ENCODE measurements at places on chromosomes 7 and 10.

DNA sequence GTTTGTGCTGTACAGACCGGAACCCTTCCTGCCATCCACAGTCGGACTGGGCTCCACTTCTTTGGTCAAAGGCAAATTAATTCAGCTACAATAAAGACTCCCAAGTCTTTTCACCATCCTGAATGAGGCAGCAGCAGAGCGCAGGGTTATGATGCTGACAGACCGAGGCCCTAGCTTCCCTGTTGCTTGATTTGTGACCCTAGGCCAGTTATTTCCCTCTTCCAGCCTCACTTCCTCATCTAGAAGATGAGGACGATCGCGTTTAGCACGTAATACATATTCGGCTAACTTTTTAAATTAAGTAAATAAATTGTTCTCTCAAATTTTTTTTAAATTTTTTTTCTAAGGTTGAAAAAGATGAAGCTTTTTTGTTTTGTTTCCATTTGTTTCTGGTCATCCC, 18.1 kb downstream of the ADRB1 start:
- DNase-seq: no peak

GRCh38 chr7:152754075-152754730, 5.3 kb upstream of the ACTR3B start:
- DNase-seq: no peak

DNA sequence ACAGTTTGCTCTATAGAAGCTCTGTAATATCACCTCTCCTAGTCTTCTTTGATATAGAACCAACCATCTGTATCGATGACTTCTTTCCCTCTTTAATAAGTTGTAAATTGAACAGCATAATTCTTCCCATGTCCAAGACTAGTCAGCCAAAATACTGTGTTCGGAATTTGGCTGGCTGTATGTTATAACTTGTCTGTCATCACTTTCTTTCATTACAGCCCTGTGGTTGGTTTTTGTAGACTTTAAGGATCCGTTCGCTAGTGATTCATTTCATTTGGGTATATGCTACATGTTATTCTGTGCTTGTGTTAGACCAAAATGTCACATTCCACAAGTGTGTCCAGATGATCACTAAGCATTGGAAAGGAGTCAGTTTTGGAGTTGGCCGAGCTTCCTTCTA, 155.4 kb upstream of the ITGB1 start:
- no peak for DNase-seq

- no peak for DNase-seq
These were observed 205.4 kb downstream of the DNAJC1 start for GRCh38 chr10:21797984-21798765.

GRCh38 chr10:102782673-102783551, 39.2 kb downstream of the WBP1L start:
- no peak for DNase-seq

DNA sequence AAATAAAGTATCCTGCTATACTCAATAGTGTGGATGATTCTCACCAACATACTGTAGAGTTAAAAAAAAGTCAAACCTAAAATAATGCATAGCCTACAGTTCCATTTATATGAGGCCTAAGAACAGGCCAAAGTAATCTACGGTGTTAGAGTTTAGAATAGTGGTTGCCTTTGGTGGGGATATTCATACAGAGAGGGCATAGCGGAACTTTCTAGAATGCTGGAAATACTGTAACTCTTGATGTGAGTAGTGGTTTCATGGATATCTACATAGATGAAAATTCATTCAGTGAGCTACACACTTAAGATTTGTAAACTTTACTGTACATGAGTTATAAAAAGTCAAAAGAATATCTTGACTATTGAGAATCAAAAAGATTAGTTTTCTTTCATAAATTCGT, 349.9 kb upstream of the NFE2L3 start:
- no peak for DNase-seq
